ENCODE measurements at places on chromosomes 7 and 10. TPM values are rescaled to one million over a fixed set of nuclear protein-coding genes. Genes with fewer than 3 reads are reported as not detected.
A peak's percentile ranks its signal among the peaks of the same experiment; 100 is the strongest.

DNA sequence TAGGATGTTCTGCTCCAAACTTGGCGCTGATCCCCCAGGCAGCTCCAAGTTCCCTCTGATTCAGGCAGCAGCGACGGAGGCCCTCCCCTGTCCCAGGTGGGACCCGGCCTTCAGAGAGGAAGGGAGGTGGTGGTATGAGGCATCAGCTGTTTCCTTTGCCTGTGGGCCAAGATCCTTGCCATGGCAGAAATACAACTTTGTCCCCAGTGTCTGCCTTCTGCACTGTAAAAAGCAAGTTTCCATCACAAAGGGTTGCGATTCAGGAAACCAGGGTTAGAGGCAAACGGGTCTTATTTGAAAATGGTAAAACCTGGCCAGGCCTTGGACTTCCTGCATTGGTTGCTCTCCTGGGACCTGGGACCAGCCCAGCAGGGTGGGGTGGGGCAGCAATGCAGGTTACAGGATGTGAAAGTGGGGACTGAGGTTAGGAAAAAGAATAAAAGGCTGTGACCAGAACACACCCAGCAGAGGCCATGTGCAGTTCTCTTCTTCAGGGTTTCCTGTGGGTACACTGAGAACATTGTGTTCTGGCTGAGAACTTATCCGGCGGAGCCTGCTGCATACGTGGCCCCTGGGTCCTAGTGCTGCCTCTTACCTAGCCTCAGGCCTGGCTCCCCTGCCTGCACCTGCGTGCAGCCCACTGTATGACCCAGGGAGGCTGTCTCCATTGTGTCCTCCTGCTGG is 25.1 kb upstream of the DDIT4 start:
- peak; percentile 95 for DNase-seq

- DNase-seq: no peak
Measured at GRCh38 chr10:10418387-10418786, 599.3 kb upstream of the CELF2 start.

GRCh38 chr7:87003872-87004798 is 55.3 kb downstream of the ELAPOR2 start:
- DNase-seq: no peak

DNA sequence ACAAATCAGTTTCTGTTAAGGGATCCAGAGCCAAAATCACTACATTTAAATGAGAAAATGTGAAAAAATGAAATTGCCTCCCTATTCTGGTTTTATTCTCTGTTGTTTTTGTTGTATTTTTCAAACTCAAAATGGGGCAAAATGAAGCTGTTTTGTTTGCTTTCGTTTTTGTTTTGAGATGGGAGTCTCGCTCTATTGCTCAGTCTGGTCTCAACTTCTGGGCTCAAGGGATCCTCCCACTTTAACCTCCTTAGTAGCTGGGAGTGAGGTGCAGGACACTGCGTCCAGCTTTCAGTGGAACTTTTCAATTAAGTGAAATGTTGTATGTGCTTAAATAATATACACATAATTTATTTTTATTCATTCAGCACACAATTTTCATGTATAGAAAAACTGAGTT is 205.0 kb downstream of the SORCS1 start:
- no peak for DNase-seq

C10orf105 gene
- 0.55 TPM for total RNA-seq

PTN gene
- total RNA-seq: 31.0 TPM

DNA sequence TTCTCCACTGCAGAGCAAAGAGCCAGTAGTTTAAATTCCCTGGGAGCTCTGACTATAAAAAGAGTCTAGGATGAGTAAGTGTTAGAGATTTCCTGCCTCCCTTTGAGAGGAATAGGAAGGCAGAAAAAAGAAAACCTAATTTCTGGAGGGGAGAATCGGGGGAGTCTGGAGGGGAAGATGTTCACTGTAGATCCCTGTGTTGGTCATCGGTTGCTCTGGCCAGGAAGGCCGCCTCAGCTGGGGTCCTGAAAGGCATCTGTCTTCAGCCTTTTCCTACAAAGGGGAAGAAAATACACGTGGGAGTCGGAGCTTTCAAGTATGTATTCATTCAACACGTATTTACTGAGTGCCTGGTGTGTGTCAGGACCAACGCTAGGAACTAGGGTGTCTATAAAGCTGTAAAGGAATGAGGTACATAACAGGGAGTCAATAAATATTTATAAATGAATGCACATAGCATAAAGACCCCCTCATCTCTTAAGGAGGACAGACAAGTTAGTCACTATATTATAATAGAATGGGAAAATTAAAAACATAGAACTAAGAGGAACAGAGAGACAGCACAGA is 101.1 kb downstream of the ICA1 start:
- DNase-seq: no peak

Data from sigmoid colon (tissue), 7 donors.